Type B pancreatic cell (in vitro differentiated cells): ENCODE measurements at places on chromosomes 16 and 17. TPM values are rescaled to one million over a fixed set of nuclear protein-coding genes. Genes with fewer than 3 reads are reported as not detected.

Gene TMEM170A
- 37.9 and 46.4 TPM in 2 replicates for total RNA-seq

Gene PPL
- total RNA-seq, result 142 and 428 TPM in 2 replicates

Gene XAF1
- total RNA-seq, result 2.1 and 7.8 TPM in 2 replicates

Gene VAMP2
- 44.7 and 46.3 TPM in 2 replicates for total RNA-seq

Gene ORAI3
- total RNA-seq, result 18.7 and 19.4 TPM in 2 replicates

Gene FBXW10
- total RNA-seq, result 0.19 and 0.22 TPM in 2 replicates

Gene PERCC1
- 0.77 and 0.83 TPM in 2 replicates for total RNA-seq

DNA sequence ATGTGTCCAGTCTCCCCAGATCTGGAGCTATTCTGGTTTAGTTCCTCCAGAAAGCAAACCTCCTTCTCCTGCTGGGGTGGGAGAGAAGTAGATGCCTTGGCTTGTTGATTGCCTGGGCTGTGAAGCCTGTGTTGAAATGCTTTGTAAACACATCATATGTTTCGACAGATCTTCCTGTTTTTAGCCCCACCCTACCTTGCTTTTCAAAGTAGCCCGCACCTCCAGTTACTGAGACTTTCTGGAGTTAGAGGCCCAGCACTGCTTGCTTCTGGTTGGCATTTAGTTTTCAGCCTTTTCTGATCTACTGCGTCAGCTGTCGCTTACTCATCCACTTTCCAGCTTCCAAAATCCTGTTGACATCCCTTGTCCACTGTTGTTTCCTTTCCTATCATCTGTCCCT, 17.9 kb upstream of the NDEL1 start:
- H3K27me3 ChIP-seq, result peaks cover 49% of the 10 kb centered on the region
- H3K36me3 ChIP-seq, result no peaks in the 10 kb centered on the region
- no peak overlapping the region for H3K27ac ChIP-seq
- H3K4me3 ChIP-seq, result no peak overlapping the region
- H3K4me1 ChIP-seq, result peaks cover 11% of the 10 kb centered on the region

DNA sequence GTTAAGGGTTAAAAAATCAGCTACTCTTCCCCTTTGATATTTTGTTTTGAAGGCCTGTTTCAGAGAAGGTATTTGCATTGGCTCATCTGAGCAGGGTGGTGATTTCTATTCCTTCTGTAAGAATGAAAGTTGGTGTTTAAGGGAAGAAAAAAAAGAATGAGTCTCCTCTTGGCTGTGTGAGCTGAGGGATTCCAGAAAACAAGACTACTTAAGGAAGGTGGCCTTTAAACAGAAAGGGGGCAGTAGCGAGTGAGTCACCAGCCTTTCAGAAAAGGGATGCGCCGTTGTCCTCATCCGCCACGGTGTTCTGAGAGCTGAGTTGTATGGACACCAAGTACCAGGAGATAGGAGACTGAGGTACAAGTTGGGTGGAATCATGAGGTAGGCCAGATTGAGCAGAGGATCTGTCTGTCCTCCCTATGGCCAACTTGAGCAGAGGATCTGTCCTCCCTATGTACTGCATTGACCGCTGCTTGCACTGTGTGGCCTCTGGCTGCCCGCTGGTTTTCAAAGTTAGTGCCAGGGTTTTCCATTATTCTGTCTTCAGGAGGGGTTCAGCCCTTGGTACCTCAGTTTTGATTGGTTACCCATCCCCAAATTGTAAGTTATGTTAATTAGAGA, 8.2 kb downstream of the PRKCA start:
- no peak overlapping the region for H3K4me3 ChIP-seq
- H3K36me3 ChIP-seq, result peaks cover 5% of the 10 kb centered on the region
- peaks cover 6% of the 10 kb centered on the region for H3K4me1 ChIP-seq

GRCh38 chr16:7325834-7326233, 6.8 kb upstream of the RBFOX1 start:
- peaks cover 4% of the 10 kb centered on the region for H3K27me3 ChIP-seq
- H3K4me3 ChIP-seq, result no peak overlapping the region
- no peak for DNase-seq
- no peaks in the 10 kb centered on the region for H3K36me3 ChIP-seq
- H3K27ac ChIP-seq, result no peak overlapping the region

- peaks cover 31% of the 10 kb centered on the region for H3K36me3 ChIP-seq
- no peaks in the 10 kb centered on the region for H3K4me1 ChIP-seq
- DNase-seq, result no peak
- no peak overlapping the region for H3K4me3 ChIP-seq
- no peaks in the 10 kb centered on the region for H3K27me3 ChIP-seq
- no peak overlapping the region for H3K27ac ChIP-seq
Observed at GRCh38 chr16:69145658-69146057, 13.2 kb downstream of the UTP4 start.

- H3K4me3 ChIP-seq, result no peak overlapping the region
- no peak overlapping the region for H3K27ac ChIP-seq
- peaks cover under 1% of the 10 kb centered on the region for H3K36me3 ChIP-seq
Observed at GRCh38 chr17:80696456-80696855, 151.8 kb downstream of the RPTOR start.

DNA sequence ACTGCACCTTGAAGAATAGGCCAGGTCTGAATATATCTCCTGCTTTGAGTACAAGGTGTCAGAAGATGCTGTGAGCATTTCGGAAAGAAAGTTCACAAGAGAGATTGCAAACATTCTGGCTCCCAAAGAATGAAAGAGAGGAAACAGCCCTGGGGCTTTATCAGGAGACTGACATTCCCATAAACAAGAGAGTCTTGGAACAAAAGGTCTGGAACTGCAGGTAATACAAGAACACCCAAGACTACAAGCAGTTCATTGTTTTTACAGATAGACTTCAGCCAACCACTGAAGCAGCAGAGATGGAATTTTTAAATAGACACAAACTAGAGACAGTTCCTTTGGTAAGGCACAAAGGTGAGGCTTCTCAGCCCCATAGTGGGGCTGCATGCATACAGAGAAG, 14.4 kb downstream of the HSD17B2 start:
- H3K27me3 ChIP-seq, result peaks cover 20% of the 10 kb centered on the region
- H3K4me3 ChIP-seq, result no peak overlapping the region
- H3K36me3 ChIP-seq, result no peaks in the 10 kb centered on the region
- no peak for DNase-seq
- no peak overlapping the region for H3K27ac ChIP-seq

DNA sequence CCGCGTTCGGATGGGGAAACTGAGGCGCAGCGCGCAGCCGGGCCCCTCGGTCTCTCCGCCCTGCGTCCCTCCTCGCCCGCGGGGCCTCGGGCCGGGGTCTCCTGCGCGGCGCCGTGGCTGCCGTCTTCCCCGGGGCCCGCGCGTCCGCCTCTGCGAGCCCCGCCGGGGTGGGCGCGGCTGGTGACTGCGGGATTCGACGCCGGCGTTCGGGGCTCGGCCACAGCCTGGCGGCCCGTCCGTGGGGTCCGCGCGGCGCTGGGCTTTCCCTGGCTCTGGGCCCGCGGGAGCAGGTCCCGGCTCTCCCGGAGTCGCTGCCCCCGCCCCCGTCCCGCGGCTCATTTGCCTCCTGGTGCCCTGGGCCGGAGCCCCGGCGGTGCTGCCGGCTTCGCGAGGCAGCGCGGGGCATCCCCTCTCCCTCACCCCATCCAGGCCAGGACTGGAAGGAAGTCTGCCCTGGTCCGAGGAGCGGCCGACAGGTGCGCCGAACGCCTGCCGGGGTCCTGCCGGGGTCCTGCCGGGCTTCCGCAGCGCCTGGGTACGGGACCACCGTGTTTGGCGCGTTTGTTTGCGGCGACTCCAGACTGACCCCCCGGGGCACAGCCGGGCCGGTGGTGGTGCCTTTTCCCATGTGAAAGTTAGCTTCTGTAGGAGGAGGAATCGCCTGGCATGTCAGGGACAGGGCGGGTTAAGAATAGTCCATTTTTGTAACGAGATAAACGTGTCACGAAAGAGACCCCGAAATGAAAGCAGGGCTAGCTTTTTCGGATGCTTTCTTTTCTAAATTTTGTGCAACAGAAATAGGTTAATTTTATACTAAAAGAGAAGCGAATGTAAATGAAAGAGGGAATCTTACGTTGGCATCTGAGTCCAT, 671 bp downstream of the CHMP6 start:
- H3K4me3 ChIP-seq, result peak overlapping the region; percentile 86
- H3K36me3 ChIP-seq, result no peaks in the 10 kb centered on the region
- peaks cover 9% of the 10 kb centered on the region for H3K27me3 ChIP-seq
- H3K27ac ChIP-seq, result peak overlapping the region; percentile 64

DNA sequence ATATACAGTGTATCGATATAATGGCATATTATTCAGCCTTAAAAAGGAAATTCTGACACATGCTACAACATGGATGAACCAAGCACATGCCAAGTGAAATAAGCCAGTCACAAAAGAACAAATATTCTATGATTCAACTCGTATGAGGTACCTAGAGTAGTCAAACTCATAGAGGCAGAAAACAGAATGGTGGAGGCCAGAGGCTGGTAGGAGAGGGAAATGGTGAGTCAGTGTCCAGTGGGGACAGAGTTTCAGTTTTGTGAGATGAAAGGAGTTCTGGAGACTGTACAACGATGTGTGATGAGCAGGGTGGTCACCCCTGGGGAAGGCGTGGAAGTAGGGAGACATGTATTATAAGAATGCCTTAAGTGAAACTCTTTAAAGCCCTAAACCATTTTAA, 39.9 kb downstream of the RNF157 start:
- H3K27me3 ChIP-seq, result no peaks in the 10 kb centered on the region
- H3K4me3 ChIP-seq, result no peak overlapping the region

DNA sequence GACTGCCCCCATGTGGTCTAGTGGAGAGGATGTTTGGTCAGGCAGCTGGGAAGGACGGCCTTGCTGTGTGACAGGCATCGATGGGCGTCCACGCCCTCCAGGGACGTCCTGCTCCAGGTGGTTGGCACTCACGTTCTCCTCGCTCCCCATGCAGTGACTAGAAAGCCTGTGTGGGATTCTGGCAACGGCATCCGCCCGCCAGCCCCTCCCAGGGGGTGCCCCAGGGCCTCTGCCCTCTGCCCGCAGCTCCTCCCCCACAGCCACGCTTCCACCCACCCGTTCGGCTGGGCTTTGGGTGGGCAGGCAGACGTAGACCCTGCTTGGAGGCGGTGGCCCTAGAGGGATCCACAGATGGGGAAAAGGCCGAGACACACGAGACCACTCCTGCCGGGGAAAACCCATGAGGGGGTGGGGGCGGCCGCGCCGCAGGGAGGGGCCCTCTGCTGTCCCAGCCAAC, 4.7 kb upstream of the IL17C start:
- H3K27ac ChIP-seq, result no peak overlapping the region
- no peak for DNase-seq
- H3K4me1 ChIP-seq, result peaks cover 5% of the 10 kb centered on the region
- H3K4me3 ChIP-seq, result no peak overlapping the region

GRCh38 chr16:64996641-64997040, 125.2 kb downstream of the CDH11 start:
- no peak for DNase-seq
- no peak overlapping the region for H3K4me3 ChIP-seq
- no peaks in the 10 kb centered on the region for H3K27me3 ChIP-seq
- peaks cover 42% of the 10 kb centered on the region for H3K36me3 ChIP-seq
- H3K4me1 ChIP-seq, result no peaks in the 10 kb centered on the region
- no peak overlapping the region for H3K27ac ChIP-seq

- no peak overlapping the region for H3K4me3 ChIP-seq
- DNase-seq, result no peak
- H3K4me1 ChIP-seq, result no peaks in the 10 kb centered on the region
Observed at GRCh38 chr16:5850632-5851392, 753.2 kb upstream of the EEF2KMT start.

GRCh38 chr17:20156196-20157000, 147.2 kb downstream of the SPECC1 start:
- H3K27ac ChIP-seq, result peak overlapping the region; percentile 89
- no peak overlapping the region for H3K4me3 ChIP-seq
- H3K36me3 ChIP-seq, result peaks cover 5% of the 10 kb centered on the region
- peak; percentile 73 for DNase-seq

GRCh38 chr16:67847064-67847861, at the start of gene CENPT:
Gene CENPT, minus strand, starts transcription at chr16:67847693. Its CDS starts 13,834 bp downstream, at chr16:67833859.
- H3K4me3 ChIP-seq, result peak within 1 kb of the TSS; percentile 96
- peaks cover 3% of the 10 kb centered on the region for H3K36me3 ChIP-seq
- peak; percentile 73 for DNase-seq
- H3K4me1 ChIP-seq, result peaks cover 36% of the 10 kb centered on the region

DNA sequence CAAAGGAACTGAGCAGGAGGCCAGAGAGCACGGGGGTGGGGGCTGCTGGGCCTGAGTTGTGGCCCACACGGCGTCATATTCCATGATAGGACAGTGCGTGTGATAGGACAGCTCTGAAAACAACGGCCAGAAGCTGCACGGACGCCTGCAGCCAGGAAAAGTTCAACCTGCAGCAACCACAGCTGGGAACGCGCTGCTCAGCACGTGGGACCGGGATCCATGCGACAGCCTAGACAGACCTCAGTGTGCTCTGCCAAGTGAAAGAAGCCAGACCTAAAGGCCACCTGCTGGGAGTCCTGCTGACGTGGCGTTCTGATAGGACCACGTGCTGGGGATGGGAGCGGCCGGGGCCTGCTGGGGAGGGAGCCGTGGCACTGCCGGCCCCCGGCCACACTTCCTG, 21.6 kb downstream of the CTU2 start:
- H3K4me1 ChIP-seq, result no peaks in the 10 kb centered on the region
- H3K27ac ChIP-seq, result no peak overlapping the region

DNA sequence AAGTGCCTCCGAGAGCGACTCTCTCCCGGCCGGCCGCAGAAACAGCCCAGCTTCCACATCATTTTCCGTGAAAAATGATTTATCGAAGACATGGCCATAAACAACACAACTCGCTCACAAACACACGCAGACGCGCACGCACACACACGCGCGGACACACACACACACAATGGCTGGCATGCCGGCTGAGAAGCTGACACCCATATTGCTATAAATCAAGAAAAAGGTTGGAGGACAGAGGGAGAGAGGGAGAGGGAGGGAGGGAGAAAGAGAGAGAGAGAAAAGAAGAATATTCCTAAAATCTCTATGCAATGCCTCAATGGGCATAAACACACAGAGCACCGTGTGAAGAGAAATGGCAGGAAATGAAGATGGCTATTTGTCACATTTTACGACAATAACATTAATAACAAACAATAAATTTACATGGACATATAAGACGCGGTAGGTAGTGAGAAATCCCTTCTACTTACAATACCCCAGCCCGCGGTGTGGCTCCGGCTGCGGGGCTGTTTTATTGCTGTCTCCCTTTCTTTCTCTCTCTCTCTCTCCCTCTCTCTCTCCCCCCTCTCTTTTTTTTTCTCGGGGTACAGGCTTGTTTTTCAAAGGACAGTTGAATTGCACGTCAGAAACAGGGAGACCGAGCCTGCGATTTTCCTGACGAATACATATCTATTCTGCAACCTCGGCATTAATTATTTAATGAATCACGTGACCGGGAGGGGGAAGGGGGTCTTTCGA, 9.5 kb downstream of the HOXB4 start:
- H3K27me3 ChIP-seq, result peaks cover 41% of the 10 kb centered on the region
- H3K27ac ChIP-seq, result no peak overlapping the region
- peaks cover 18% of the 10 kb centered on the region for H3K36me3 ChIP-seq
- no peak overlapping the region for H3K4me3 ChIP-seq
